OCI-LY7 (cell line): ENCODE measurements at places on chromosomes 2 and 18.

GRCh38 chr2:54628418-54628817 lies 95.0 kb upstream of the EML6 start:
- peak; percentile 90 for DNase-seq

DNA sequence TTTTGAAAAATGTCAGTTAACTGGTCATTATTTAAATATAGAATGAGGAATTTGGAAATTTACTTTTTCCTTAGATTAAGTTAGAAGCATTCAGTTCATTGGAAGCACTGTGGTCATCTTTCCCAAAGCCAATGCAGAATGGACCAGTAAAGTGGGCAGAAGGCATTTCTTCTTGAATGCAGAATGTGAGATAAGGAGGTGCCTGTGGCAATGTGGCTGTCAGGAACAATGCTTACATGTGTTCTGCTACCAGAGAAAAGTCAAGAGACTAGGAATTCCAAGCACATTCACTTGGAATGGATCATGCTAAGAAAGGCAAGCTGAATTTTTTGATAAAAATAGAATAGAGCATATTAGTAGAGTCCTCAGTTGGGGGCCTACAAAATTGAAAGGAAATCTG lies 295.0 kb upstream of the KCNH7 start:
- no peak for DNase-seq

GRCh38 chr2:231321021-231321420 lies 74.5 kb upstream of the B3GNT7 start:
- no peak for DNase-seq

GRCh38 chr2:58514252-58514651 lies 273.1 kb upstream of the FANCL start:
- no peak for DNase-seq

GRCh38 chr2:152062125-152063091 lies 36.4 kb downstream of the CACNB4 start:
- no peak for DNase-seq

GRCh38 chr2:219467736-219468075 lies 31.0 kb upstream of the GMPPA start:
- DNase-seq, result no peak

- no peak for DNase-seq
Observed at GRCh38 chr2:85234868-85235267, 92.9 kb downstream of the TGOLN2 start.

DNA sequence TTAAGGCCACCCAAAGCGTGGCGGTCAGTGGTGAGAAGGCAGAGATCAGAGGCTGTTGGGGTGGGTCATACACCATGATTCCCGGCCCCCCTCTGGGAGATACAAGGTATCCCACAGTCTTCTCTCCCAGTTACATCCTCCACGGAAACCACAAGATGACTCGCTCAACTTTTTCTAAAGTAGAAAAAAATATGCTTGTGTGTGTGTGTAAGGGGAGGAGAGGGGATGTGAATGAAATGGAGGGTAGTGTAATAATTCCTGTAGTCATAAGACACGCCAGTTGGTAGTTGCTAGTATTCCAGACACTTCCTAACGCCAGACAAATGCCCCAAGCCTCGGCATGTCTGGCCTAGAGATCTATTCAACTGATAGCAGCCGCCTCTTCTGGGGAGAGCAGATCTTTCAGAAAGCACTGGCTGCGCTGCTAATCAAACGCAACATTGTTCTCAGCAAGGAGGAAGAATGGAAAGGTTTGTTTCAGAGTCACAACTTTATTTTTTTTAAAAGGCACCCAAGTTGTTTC lies 143.5 kb downstream of the TGIF1 start:
- no peak for DNase-seq

DNA sequence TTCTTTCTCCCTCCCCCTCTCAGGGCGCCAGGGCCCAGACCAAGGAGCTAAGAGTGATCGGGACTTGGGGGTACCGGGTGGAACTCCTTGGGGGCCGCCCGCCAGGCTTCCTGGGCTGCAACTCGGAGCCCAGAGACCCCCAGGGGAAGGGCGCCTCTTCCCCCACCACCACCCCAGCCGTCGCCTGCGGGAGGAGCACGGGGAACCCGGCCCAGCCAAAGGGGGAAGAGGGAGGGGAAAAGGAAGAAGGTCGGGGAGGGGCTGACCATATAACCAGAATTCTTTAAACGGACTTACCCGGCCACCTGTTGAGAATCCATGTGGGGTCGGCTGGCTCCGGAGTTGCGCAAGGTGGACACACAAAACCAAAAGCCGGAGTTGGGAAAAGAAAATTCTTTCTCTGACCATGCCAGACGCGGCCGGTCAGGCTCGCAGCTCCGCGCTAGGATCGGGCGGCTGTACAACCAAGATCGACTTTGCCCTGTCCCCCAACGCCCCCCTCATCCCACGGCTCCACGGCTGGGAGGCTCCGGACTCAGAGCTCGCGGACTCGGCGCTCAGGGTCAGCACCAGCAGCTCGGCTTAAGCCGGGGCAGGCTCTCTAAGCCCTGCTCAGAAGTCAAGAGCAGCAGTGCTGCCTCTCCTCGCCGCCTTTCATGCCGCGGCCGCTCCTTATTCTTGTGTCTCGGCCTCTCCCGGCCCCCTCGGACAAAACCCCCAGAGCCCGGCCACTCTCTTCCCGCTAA lies 6.3 kb upstream of the SIX3 start:
- DNase-seq, result no peak

DNA sequence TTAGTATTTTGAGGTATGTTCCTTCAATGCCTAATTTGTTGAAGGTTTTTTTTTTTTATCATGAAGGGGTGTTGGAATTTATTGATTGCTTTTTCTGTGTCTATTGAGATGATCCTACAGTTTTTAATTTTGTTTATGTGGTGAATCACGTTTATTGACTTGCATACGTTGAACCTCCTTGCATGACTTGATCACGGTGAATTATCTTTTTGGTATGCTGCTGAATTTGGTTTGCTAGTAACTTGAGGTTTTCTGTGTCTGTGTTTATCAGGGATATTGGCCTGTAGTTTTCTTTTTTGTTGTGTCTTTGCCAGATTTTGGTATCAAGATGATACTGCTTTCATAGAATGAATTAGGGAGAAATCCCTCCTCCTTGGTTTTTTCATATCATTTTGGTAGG lies 23.9 kb downstream of the CLIP4 start:
- no peak for DNase-seq

GRCh38 chr2:112767693-112768330 lies 3.4 kb upstream of the CKAP2L start:
- no peak for DNase-seq

- DNase-seq, result no peak
Observed at GRCh38 chr2:147758821-147759220, 86.0 kb upstream of the ACVR2A start.

DNA sequence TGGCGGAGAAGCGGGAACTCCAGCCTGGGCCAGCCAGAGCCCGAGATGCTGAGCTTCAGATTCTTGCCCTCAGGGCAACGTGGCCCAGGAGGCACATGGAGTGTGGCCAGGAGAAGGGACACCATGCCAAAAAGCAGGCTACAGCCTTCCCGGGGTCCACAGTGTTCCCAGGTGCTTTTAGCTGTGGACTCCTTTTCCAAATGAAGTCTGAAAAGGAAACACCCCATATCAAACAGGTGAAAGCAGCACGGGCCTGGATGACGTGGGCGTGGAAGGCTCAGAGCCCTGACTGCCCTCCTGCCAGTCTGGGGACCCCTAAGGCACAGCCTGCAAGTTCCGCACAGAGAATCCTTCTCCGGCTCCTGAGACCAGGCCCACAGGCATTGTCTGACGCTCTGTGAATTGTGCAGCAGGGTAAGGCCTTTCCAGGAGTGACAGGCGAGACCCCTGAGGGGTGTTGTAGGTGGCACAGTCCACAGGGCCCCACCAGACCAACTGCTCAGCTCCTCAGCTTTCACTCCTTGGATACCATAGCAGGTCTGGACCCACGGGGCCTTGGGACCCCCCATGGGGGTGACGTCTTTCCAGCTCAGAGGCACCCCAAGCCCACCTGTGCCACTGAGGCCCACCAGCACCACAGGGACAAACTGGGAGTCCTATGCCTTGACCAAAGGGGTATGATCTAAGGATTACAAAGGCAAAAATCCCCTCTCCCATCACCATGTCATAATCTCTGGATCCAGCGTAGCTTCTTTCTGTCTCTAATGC lies 69.6 kb upstream of the RAB6C start:
- DNase-seq, result no peak

- no peak for DNase-seq
Observed at GRCh38 chr2:234805836-234806235, 146.0 kb upstream of the SH3BP4 start.

DNA sequence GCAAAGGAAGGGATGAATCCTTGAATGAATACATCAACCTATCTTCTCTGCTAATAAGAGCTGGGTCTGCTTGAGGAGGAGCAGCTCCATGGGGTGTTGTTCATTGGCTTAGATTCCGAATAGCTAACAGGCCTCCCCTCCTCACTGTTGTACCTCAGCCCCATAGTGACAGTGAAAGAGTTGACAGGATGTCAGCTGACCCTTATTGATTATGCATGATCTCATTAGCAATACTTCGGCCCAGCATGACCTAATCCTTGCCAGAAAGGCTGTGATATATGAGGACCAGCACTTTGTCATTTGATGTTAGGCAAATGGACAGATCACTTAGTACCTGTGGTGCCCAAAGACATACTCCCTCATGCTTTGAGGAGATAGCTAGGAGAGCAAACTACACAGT lies 1333.7 kb upstream of the CELF4 start:
- no peak for DNase-seq

GRCh38 chr2:211367711-211368110 lies 811.3 kb downstream of the CPS1 start:
- peak; percentile 19 for DNase-seq

DNA sequence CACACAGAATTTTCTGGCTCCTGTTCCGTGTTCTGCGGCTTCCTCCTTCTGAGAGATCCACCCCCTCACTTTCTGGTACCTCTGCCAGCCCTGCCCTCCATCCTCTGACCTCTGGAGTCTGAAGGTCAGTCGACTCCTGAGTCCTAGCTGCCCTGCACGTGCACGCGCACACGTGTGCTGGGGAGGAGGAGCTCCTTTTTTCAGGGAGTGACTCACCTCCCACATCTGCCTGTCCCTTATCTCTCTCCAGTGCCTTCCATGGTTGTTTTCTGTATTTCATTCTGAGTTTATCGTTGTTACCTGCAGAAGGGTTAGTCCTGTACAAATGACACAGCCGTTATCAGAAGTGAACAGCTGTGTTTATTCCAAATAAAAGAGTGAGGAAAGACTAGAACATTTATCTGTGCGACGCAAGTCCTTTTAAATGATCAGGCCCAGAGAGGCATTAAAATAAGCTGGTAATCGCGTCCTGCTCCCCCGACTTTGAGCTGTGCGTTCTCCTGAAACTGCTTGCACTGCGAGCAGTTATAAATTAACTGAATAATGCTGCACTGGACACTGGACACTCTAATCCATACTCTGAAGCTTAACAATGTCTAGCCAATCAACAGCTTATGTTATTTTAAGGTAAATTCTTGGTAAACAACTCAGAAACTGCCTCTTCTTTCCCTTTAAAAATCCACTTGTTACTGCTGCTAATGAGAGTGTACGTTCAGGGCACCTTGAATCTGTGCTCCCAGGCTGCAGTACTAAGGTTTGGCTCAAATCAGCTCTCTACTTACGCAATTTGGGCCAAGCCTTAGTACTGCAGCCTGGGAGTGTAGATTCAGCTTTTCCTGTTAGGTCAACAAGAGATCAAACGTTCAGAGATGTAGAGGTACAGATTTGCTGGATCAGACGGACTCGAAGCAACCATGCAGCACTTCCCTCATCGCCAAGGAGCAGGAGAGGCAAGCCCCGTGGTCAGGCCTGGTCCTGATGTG lies 72.5 kb downstream of the GALR1 start:
- no peak for DNase-seq

GRCh38 chr2:149167001-149167780 lies 128.7 kb downstream of the LYPD6B start:
- peak; percentile 38 for DNase-seq

DNA sequence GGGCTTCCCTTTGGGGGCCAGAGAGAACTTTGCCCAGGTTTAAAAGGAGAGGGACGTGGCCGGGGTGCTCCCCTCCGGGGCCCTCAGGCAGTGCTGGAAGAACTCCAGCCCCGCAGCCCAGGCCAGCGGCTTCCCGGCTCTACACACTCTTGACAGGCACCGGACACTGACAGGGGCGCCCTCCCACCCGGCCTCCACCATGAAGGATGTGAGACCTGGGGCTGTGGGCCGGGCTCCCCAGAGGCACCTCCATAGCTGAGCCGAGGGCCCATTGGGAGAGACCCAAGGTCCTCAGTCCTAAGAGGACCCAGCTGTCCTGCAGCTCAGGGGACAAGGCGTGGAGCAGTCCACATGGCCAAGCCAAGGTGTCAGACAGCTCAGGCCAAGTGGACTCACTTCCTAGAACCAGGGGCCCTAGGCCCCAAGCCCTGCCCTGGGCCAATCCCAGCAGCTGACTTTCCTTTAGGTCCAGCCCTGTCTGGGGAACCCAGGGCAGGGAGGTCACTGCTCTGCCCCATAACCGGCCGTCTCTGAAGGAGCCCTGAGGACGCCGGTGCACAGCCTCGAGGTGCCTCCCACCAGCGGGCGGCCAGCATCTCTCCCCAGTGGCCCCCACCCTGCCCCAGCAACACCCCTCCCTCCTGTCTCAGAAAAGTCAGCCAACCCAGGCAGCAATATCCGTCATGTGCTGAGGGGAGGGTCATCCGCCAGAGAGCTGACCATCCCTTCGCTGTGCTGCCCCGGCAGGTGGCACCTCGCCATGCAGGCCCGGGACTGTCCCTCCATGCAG lies 51.8 kb downstream of the BIN1 start:
- no peak for DNase-seq
